GM04504 (cell line): ENCODE measurements at places on chromosomes 2 and 18.

DNA sequence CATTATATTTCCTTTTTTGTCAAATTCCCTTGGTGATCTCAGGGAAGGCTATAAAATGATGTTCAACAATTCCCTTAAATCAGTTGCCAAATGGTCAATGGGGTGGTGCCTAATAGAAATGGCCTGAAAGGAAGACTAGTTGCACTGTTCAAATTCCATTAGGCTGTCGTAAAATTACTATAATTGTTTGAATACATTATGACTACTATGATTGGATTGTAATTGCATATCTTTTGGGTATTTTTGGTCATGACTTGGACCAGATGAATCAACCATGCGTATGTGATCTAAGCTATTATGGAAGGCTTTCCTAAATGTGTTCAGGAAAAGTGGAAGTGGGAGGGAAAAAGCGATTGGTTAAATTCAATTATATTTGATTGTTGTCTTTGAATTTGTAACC, 41.3 kb upstream of the KCNE4 start:
- DNase-seq = peak; percentile 83

DNA sequence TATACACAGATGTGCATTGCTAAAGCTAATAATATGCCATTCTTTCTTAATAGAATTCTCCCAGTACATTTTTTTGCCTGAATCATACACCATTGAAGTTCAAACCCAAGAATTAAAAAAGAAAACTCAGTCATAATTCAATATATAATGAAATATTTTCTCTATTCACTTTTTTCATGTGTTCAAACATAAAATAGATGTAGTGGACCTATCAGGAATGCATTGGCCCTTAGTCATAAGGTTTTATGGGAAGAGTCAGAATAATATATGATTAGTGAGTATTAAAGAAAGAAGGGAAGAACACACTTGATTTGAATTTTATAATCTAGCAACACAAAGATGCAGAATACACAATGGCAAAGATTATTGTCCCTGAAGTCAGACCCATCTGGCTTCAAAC, 297.0 kb upstream of the COL3A1 start:
- DNase-seq = no peak

GRCh38 chr2:188628989-188629752, 337.5 kb downstream of the GULP1 start:
- peak; percentile 80 for DNase-seq

DNA sequence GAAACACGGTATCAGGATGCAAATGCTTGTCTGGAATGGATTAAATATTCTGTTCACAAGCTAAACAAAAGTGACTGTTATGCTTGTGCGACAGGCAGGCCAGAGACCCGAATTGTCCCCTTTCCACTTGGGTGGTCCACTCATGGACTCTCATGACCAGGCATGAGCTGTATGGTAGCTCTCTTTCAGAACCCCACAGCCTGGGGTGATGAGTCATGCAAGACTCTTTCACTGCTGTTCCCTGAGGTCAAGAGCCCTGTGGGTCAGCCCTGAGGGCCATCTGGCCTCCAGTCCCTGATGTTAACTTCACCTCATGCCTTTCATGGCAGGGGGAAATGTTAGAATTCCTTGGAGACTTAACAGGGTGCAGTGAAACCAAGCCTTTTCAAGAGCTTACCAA, 13.7 kb upstream of the SAP130 start:
- DNase-seq = no peak

DNA sequence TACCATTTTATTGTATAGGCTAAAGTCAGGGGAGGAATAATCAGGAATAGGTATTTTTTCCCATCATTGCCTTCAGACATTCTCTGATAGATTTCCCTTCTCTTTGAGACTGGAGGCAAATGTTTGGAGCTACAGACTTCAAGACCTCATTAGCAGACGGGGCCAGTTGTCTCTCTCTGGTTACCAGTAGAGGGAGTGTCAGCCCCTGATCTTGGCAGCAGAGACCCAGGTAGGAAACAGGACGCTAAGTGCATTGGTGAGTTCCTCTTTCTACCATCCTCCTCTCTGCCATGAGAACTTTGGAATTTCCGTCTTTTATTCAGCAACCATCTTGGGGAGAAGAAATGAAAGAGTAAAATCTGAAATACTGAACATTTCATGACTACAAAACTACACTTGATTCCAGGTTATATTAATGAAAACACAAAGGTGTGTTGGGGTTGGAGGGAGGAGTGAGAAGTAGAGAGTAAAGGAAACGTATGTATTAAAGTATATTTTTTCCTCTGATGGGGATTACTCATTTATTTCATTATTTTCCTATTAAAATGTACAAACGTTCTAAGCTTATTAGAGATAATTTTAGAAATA, 186.2 kb upstream of the GCFC2 start:
- no peak for DNase-seq

GRCh38 chr2:173468266-173468793, 113.7 kb downstream of the CDCA7 start:
- DNase-seq = no peak

- DNase-seq = peak; percentile 48
These were observed 85.6 kb upstream of the ETAA1 start for GRCh38 chr2:67311536-67311935.

GRCh38 chr2:172702451-172702850, 33.2 kb upstream of the RAPGEF4 start:
- no peak for DNase-seq

GRCh38 chr2:241860184-241861078, 1.7 kb upstream of the PDCD1 start:
- DNase-seq = no peak

DNA sequence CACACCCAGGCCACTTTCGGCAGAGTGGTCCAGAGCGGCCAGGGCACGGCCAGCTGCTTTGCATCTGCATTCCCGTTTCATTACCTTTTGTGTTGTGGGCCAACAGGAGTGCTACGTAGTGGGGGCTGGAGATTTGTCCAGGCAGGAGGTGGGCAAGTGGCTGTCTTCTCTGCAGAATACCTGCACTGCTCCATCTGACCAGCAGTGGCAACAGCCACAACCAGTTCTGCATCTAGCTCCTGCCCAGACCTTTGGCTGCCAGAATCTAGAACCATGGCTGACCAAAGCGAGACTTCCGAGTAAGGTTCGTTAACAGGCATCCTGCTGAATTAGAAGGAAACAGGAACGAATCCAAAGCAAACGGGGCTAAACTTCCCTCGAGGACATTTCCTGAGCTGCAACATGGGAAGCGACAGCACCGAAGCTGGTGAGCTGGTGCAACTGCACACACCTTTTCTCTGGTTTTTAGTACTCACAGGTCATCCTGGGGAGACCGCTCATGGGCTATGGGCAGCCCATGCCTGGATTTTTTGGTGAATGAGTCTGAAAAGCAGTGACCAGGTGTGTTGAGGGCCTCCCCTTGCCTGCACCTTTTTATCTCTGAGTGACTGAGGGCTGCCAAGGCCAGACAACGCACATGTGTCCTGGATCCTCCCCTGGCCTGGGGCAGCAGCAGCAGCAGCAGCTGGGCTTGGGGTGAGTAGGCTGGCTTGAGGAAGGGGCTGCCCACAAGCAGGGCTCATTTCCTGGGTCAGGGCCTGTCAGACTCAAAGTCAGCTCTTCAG, 10.5 kb downstream of the GDF7 start:
- DNase-seq = no peak

- no peak for DNase-seq
These were observed 75.0 kb downstream of the CERS6 start for GRCh38 chr2:168530982-168531622.

GRCh38 chr2:233486778-233487552, 79.6 kb downstream of the USP40 start:
- peak; percentile 37 for DNase-seq

DNA sequence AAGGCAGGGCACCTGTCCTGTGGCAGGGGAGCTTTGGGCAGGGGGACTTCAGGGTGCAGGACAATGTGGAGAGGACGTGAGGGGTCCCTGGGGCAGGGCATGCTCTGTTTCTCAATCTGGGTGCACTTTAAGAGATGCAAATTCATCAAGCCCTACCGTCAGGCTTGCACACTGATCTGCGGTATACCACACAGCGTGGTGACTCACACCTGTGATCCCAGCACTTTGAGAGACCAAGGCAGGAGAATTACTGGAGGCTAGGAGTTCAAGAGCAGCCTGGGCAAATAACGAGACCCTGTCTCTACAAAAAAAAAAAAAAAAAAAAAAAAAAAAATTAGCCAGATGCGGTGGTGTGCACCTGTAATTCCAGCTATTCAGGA, 10.2 kb upstream of the GPC1 start:
- DNase-seq = no peak

DNA sequence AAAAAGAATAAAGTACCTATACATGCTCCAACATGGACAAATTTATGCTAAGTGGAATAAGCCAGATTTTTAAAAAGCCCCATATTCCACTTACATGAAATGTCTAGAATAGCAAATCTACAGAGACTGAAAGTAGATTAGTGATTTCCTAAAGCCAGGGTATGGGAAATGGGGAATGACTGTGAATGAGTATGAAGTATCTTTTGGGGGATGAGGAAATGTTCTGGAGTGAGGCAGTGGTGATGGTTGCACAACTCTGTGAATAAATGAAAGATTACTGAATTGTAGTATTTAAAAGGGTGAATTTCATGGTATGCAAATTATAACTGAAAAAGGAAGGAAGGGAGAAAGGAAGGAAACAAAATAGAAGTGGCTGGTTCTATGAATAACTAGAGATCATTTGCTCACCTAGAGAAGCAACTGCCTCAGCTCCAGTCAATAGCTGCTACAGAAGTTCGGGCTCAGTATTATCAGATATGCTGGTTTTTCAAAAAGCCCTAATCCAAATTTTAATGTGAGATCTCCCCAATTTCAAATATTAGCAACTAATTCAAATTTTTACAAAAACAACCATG, 39.3 kb downstream of the MAP3K2 start:
- DNase-seq = no peak

DNA sequence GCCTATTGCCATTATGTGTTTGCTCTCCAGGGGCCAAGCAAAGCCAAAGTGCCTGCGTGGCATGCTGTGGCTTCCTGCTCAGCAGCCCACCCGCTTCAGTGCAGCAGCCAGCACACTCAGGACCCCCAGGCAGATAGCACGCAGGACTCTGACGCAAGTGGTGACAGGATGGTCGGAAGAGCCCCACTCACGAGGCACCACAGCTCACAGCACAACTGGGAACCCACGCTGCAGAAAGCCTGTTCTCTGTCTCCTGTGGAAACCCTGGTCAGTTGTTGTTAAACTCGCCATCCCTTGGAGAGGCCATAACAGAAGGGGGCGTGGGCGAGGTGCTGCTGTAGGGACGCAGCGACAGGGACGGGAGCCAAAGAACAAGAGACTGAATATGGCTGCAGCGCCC, 76.4 kb downstream of the HDAC4 start:
- no peak for DNase-seq

- DNase-seq = no peak
These were observed 165.5 kb upstream of the FAM98A start for GRCh38 chr2:33764551-33764950.

DNA sequence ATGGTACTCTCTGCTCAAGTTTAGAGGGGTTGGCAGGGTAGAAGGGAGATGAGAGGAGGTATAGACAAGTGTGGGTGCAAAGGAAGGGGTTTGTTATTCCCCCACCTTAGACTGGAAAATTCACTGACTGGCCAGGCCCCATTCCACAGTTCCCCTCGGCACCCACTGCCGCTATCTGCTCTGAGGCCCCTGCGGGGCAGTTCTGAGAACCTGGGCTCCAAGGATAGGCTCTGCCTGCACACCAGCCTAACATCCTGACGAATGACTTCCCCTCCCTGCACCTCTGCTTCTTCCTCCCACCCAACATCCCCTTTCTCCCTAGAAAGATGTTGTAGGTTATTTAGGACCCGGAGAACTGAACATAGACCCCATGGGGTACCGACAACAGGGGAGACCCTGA, 303.9 kb upstream of the HDAC4 start:
- DNase-seq = no peak

DNA sequence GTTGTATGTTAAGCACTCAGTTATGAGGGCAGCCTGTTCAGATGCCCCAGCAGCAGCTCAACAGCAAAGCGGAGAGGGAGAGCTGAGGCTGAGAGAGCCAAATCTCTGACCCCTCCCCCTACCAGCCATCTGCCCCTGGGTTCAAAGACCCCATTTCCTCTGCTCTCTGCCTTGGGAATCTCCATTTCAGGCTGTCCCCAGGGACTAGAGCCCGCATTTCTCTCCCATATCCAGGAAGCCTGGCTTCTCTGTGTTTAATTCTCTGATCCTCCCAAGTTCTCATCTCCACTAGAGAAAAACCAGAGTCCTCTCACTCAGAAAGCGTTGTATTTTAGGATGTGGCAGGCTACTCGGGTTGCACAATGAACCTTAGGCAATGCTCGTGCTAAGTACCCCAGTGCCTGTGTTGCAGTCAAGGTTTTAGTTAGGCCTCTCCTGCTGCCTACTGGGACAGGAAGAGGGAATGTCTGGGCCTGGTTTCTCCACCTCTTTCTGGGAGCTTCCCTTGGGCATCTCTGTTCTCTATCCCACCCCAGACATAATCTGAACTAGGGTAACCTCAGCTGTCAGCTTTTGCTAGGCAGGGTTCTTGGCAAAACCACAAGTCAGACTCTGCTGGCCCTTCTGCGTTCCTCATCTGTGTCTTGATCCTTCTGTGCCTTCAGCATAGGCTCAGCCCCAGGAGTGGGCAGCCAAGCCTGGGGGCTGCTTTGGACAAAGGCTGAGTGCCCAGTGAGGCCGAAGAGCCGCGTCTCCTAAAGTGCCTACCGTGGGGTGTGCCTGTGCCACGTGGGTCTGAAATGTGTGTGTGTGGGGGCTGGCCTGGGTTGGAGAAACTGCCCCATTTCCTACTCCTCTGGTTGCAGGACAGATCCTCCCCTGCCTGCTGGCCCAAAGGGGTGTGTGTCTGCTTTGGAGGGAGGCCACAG, 96.8 kb downstream of the STPG4 start:
- DNase-seq = peak; percentile 74

GRCh38 chr2:239039479-239039861, 191.6 kb downstream of the TWIST2 start:
- no peak for DNase-seq

- no peak for DNase-seq
These were observed 236.5 kb upstream of the SALL3 start for GRCh38 chr18:78743078-78743477.

DNA sequence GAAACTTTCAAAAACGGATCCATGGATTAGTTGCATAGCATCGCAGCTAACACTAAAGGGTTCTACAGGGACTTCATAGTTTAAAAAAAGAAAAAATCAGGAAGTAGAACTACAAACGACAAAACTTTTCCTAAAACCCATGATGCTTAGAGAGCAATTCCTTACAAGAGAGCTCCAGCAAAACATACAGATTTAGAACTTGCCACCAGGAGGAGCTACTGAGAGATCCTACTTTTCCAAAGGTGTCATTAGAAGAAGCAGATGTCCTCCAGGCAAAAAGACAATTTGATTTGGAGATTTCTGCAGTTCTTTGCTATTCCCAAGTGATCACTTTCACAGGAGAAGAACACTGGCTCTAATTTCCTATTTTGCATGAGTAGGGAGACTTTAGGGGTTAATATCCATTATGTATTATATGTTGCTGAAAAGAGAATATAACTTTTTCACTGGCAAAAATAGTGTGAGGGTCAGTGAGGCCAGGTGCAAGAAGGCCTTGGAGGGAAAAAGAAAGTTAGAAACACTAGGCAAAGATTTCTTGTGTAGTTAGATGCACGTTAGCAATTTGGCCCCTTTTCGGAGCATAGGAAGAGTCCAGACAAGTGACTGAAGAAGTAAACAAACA, 436.2 kb downstream of the SUCLG1 start:
- DNase-seq = peak; percentile 28
